Hematopoietic multipotent progenitor cell treated with erythropoietin and hydrocortisone succinate and interleukin-3 and kit ligand, for 6 days (in vitro differentiated cells): ENCODE measurements at places on chromosomes 5 and 9.
A peak's percentile ranks its signal among the peaks of the same experiment; 100 is the strongest.

- no peak for DNase-seq
Observed at GRCh38 chr5:89972901-89973300, 436.7 kb downstream of the CETN3 start.

DNA sequence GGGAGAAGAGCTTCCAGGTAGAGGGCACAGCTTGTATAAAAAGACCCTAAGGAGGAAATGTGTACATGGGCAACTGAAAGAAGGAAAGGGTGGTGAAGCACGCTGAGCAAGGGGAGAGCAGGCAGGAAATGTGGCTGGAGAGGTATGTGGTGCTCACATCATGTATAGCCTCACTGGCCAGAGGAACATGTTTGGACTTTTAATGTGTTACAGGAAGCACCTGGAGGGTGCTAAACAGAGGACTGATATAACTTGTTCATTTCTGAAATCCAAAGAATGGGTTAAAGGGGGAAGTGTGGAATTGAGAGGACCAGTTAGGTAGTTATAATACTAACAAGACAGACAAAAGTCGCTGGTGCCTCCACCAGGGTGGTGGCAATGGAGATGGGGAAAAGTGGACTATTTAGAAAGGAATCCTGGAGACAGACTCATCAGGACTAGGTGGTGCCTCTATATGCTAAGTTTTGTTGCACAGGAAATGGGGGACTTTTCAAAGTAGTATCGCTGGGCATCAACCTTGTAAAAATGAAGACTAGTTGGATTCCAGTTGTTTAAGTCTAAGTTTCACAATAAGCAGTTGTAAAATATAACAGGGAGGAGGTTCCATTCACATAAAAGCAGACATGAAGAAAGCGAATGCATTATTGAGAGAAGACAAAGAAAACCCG, 63.1 kb upstream of the CD180 start:
- no peak for DNase-seq

DNA sequence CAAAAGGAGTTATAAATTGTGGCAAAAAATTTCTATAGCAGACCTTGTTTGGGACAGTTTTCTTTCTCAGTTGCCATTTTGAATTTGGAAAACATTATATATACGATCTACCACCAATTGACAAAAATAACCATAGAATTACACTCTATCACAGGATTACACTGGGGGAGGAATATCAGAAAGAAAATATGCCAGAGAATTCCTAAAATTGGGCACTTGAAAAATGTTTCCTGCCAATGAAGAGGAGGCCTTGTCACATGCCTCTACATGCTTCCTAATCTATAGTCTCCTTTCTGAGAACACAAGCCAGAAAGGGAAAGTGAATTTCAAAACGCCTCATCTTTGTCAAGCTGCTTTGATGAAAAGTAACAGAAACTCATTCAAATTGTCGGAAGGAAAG, 78.5 kb upstream of the DNAH5 start:
- no peak for DNase-seq

GRCh38 chr5:1159774-1160406, 41.5 kb upstream of the SLC6A19 start:
- no peak for DNase-seq

DNA sequence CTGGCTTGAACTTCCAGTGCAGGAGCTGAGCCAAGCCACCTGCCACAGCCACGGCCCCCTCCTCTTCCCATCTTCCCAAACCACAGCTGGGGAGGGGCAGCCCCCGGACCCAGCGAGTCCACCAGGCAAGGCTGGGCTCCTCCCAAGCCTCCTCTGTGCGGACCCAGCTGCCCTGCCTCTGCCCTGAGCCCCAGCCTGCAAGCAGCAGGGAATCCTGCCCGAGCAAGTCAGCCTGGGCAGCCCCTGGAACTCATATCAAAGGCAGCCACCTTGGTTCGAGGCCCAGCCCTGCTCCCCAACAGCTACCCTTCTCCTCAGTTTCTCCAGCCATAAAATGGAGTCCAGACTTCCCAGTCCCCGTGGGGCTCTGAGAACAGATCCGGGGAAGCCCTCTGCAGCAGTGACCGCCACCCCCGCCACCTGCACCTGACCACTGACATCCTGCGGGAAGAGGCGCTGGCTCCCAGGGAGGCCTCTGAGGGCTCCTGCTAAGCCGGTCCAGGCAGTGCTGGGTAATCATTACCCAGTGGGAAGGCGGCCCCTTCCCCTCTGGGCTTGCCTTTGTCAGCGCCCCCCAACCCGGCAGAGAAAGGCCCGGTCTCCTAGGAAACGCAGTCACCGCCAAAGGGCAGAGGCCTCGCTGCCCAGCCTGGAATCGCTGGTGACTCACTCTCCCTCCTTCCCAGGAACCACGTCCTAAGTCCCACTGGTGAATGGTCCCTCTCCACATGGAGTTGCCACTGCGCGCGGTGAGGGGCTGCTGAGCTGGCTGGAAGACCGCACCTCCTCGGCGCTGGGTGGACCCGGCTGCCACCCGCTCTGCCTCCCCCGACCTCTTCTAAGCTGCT, 1.5 kb downstream of the VAV2 start:
- peak; percentile 46 for DNase-seq

GRCh38 chr5:178473854-178474253, 116.3 kb downstream of the COL23A1 start:
- no peak for DNase-seq

DNA sequence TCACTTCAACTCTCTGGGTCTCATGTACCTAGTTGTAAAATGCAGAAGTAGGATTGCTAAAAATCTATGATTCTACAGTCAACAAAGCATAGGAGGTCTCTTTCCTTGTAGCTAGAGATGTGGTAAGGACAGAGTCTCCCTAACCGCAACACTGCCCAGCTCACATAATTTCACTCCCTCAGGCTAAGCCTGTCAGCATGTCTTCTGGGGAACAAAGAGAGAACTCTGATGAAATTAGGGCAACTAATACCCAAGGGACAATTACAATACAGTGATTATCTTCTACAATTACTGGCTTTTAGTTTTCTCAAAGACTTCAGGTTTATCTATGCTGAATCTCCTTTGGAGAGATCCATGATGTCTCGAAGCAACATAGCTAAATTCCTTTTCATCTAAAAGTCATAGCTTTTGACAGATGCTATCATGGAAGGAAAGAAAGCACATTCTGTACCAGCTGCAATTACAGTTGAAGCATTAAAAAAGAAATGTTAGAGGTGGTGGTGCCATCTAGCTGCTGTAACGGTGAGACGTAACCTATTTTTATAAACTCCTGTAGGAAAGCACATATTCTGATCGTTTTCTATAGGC, 141.1 kb upstream of the TARS1 start:
- peak; percentile 70 for DNase-seq

DNA sequence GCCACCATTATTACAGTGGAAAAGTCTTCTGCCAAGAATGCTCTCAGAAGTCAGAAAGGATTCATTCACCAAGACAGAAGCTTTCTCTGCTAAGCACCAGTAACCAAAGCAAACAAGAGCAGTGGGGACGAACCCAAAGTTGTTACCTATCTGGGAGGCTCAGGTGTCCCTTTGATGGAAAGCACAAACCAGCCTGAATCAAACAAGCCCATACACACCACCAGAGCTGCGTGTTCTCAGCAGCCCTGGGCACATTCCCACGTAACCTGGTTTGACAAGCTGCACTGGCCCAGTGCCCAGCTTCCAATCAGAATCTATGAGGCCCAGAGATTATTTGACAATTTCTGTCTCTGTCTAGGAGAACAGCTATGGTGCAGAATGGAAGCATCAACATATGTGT, 252.6 kb downstream of the ACTL7B start:
- no peak for DNase-seq

DNA sequence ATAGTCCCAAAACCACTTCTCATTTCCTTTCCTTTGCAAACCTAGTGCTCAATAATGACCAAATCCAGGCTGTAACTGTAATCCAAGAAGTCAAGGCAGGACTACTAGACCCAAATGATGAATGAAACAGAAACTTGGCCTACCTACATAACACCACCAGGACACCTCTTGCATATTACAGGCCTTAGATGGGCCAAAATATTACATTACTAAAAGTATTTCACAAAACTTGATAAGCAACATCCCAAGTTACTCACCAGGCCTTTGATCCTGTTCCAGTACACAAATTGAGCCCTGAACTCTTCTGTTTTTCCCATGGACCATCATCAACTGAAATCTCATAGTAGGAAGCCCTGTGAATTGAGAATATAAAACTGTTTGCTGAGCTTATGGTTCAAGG, 34.8 kb downstream of the NADK2 start:
- DNase-seq = no peak

DNA sequence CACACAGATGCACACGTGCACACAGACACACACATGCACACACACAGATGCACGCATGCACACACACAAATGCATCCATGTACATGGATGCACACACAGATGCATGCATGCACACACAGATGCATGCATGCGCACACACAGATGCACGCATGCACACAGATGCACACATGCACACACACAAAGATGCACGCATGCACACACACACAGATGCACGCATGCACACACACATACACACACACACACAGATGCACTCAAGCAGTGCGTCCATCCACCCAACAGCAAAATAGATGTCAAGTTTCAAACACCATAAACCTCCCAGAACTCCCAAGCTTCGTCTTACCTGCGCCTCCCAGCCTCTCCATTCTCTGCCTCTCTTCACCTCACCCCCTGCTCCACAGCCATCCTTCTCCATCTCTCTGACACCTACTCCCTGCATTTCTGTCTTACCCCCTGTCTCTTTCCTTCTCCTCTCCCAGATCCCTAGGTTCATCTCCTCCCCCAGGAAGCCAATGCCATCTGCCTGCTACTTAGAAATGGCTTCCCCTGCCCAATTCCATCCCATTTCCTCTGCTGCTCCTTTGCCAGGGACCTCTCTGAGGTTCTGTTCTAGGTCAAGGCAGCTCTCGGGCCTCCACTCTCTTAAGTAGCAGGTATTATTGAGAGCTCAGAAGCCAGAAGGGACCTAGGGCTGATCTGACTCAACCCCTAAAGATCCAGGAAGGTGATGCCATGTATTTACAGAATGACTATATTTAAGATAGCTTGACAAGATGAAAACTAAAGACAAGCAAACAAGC, 297.2 kb downstream of the MED10 start:
- DNase-seq = no peak

DNA sequence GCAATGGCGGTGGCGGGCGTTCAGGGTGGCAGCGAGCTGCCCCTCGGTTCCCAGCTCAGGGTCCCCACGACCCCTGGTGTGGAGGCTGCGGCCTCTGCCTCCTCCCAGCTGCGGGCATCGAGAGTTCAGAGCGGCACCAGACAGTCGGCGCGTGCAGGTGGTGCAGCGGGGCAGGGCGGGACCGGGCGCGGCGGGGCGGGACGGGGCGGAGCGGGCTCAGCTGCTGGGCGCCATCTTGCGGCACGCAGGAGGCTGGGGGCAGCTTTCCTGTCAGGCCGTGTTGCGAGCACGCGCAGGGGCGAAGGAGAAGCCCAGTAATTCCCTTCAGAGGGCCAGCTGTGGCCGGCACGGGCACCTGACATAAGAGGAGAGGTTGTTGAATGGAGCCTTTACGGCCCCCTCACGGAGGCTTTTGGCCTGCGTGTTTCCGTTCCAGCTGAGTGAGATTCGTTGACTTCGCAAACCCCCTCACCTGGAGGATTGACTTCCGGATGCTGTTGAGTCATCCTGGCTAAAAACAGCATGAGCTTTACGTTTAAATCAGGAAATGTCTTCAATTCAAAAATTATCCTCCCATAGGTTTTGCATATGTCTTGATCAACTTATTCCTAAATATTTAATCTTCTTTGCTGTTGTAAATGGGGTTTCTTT, 587 bp downstream of the C5orf47 start:
- DNase-seq = no peak

DNA sequence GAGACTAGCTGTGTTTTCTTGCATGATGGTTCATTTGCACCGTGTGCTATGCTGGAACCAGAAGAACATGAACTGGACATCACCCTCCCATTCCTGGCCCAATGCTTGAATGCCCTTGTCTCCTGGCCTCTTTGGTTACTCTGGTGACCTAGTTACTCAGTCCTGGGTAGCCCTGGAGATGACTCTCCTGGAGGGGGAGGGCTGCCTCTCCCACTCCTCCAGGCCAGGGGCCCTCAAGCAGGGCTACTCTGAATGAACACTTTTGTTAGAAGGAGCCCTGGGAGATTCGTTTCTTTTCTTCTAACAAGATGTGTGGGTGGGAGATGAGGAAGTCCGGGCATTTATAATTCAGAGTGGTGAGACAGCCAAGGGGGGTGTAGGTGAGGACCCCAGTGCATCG, 12.0 kb upstream of the NKX2-5 start:
- no peak for DNase-seq

GRCh38 chr5:85266692-85267091, 882.0 kb upstream of the EDIL3 start:
- no peak for DNase-seq

GRCh38 chr9:18040327-18040726, 433.6 kb upstream of the ADAMTSL1 start:
- DNase-seq = no peak

DNA sequence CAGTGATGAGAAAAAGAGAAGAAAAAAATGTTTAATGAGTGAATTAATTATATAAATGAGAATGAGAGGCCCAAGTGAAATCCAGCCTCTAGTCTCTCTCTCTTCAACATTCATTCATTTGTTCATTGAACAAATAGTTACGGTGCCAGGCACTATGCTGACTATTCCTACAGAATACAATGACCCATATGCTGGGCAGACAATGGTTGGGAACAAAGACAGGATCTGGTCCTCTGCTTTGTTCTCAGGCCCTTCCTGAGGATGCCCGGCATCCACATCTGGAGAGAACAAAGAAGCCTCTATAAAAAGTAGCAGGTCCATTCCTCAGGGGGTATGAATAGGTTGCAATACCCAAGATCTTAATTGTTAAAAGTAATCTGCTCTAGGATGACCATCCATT, 6.9 kb downstream of the ADAM19 start:
- no peak for DNase-seq
